Right cardiac atrium (tissue), 5 donors: ENCODE measurements at places on chromosomes 3 and 15.

- no peak for DNase-seq
Observed at GRCh38 chr3:147426931-147427330, 17.8 kb downstream of the ZIC1 start.

DNA sequence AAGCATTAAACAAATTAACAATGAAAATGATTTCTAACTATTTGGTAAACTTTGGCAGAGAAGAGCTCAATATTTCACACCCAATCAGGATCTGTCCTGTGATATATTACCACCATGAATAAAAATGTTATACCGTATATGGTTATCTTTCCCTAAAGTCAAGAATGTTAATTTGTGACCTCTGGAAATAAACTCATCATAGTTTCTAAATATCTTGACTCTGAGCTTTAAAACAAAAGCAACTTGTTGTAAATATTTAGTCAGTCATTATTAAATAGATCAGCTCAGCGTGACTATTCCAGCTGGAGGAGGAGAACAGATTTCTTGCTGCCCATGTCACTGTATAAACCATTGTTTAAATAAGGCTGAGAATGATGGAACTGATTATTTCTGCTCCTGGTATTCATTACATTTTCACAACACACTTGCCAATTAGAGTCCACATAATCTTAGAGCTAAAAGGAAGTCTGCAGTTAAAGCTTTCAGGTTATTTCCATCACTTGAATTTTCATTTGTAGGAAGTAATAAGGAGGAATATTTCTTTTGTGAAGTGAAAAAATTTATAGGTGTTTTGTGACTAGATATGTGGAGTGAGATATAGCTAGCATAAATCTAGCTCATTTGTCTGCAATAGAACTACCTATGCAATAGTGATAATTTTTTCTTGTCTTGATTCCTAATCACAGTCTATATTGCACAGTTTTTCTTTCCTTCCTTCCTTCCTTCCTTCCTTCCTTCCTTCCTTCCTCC is 106.5 kb upstream of the P2RY1 start:
- no peak for DNase-seq

GRCh38 chr3:114567771-114568170 is 273.9 kb downstream of the TIGIT start:
- no peak for DNase-seq

DNA sequence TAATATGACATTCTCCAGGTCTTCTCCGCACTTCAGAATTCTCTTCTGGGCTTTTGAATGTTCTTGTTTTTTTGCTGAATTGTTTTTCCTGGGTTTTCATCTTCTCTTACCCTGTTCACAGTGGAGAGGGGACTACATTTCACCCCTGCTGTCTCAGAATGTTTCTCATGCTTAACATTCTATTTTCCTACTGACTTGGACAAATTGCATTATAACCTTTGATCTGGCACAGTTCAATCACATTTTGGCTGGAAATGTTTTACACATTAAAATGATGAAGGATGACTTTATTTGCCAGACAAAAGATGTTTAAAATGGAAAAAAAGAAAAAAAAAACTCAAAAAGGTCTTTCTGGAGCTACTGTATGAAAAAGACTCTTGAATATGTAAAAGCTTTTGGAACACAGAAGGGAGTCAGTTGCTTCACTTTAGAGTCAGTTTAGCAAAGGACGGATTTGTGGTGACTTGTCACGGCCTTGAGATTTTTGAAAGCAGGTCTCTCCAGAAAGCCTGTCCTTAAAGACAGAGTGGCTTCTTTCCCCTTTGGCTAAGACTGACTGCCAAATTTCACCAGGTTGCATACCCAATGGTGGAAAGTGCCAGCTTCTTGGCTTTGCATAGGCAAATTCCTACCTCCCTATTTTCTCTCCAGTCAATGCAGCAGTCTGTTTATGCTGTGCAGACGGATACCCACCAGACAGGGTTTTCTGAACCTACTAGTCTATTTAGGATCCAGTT is 401.0 kb upstream of the TBL1XR1 start:
- DNase-seq = no peak

GRCh38 chr3:107727102-107727501 is 204.3 kb downstream of the BBX start:
- no peak for DNase-seq

DNA sequence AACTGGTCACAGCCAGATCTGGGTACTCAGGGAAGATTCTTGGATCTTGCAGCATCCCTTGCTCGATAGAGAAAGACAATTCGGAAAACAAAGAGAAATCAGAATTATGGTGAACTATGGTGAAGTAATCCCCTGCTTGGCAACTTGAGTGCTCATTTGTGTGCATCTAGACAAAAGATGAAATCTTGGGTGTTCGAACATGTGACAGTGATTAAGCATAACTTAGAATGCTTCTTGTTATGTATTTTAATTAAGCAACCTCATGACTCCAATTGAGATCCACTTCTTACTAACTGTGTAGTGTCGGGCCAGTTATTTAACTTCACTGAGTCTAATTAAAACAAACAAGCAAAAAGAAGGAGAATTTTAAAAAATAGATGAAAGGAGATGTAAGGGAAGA is 56.5 kb downstream of the ZNF385D start:
- DNase-seq = no peak

DNA sequence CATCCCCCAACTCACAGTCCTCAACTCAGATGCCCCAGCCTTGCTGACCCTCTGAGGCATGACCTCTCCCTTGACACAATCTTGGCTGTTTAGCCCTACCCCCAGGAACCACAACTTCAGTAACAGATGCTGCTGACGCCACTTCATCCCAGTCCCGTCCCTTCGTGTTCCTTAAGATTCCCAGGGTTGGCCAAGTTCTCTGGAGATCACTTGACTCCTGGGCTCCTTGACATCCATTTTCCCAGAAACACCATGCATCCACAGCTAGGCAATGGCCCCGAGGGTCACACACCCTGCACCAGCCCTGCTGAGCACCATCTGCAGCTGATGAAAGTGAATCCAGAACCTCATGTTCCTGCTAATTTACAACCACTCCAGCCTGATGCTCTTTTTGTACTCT is 6.9 kb downstream of the RTP2 start:
- no peak for DNase-seq

DNA sequence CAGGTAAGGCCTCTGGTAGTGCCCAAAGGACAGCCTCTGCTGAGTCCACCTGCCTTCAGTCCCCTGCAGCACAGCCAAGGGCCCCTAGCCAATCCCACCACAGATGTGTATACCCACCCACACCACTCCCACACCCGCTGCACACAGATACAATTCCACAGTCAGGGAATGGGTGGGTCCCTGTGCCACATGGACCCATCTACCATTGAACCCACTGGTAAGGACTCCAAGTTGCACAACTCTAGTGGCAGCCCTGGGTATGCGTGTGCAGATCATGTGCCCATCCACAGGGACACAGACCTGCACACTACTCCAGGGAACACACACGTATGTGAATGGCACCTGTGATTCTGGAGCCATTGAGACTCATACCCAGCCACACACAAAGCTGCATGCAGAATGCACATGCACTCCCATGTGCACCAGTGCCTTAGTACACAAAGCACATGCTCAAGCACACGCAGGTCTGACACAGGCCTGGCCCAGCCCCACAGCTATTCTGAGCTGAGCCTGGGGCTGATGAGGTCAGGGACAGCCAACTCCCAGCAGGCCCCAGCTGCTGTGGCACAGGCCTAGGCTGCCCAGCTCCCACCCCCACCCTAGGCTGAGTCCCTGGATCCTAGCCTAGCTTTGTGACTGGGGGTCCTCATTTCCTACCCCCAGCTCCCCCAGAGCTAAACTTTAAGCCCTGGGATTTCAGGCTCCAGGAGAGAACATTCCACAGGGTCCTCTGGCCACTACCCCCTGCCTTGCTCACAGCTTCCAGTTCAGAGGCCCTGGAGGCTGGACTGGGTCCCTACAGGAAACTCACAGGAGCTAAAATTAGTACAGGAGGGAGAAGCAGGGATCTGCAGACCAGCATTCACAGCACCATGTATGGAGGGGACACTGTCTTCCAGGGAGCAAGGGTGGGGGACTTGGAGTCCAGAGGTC is 2.7 kb upstream of the ALS2CL start:
- DNase-seq = peak; percentile 80

- no peak for DNase-seq
Observed at GRCh38 chr3:141939759-141940158, 63.3 kb downstream of the ATP1B3 start.

GRCh38 chr3:157103280-157103679 is 56.7 kb downstream of the CCNL1 start:
- no peak for DNase-seq

- no peak for DNase-seq
Observed at GRCh38 chr3:7710284-7710683, 791.3 kb upstream of the LMCD1 start.

- DNase-seq = peak; percentile 84
Observed at GRCh38 chr3:192917028-192917403, 640 bp downstream of the MB21D2 start.

- DNase-seq = no peak
Observed at GRCh38 chr3:20225769-20226168, 39.8 kb upstream of the SGO1 start.

DNA sequence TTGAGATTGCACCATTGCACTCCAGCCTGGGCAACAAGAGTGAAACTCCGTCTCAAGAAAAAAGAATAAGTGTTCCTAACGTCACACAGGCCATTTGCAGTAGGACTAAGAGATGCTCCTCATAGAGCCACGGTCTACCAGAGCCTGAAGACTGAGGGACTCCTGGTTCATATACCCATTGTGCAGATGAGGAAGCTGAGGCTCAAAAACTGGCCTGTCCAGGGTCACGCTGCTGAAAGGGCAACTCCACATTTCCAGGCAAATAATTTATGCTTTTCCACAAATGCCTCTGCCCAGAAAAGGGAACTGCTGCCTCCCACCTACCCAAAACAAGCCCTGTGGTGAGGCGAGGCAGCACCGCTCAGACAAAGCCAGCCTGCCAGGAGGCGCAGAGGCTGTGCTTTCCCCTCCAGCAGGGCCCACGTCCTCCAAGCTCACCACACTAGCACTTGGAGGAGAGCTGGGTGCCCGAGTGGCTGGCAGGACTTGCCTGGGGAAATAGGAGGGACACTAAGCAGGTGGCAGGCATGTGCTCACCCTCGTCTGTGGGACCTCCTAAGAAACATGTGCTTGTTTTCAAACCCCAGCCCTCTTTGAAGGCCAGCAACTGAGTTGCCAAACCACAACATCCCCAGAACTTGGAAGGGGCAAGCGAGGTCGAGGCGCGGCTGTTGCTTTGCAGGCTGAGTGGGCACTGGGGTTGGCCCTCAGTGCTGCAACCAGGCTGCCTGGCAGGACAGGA is 195.6 kb downstream of the XXYLT1 start:
- DNase-seq = peak; percentile 28

DNA sequence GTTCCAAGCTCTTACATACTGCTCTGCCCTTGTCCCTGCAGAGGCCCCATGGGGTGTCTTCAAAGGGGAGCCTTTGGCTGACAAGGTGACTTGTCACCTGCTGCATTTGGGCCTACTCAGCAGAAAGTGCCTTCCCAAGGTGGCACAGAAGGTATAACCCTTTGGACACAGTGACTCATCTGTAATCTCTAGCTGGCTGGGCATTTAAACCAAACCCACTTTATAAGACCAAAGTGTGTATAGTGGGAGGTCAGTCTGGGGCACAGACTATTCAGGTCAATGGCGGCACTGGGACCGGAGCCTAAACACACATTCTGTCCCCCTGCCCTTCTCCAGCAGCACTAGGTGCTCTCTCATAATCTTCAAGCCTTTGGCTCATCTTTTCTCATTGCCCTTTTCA is 35.1 kb downstream of the GJD2 start:
- no peak for DNase-seq

- no peak for DNase-seq
Observed at GRCh38 chr3:71050166-71050537, 533.4 kb downstream of the FOXP1 start.

GRCh38 chr15:68464448-68465090 is 32.6 kb upstream of the ITGA11 start:
- no peak for DNase-seq

- DNase-seq = no peak
Observed at GRCh38 chr15:101050623-101051290, 131.6 kb downstream of the LRRK1 start.

GRCh38 chr3:49601358-49602048 is 47.2 kb downstream of the BSN start:
- DNase-seq = no peak

- no peak for DNase-seq
Observed at GRCh38 chr15:81572190-81572589, 198.2 kb upstream of the TMC3 start.

DNA sequence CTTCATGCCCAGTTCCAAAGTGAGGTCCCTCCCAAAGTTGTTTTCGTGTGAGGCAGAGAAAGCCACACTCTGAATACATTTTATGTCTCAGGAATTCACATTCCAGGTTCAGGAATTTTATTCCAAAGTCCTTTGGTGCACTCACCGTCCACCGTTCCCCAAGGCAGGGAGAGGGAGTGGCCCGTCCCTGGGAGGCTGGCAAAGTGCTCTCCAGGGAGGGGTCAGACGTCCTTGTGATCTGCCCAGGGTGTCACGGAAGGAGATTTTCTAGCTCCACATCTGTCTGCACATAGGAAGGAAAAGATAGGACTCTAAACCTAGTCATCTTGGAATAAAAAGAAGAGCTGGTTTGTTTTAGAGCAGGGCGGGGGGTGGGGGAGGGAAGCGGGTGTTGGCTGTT is 47.9 kb downstream of the KLF13 start:
- DNase-seq = no peak

DNA sequence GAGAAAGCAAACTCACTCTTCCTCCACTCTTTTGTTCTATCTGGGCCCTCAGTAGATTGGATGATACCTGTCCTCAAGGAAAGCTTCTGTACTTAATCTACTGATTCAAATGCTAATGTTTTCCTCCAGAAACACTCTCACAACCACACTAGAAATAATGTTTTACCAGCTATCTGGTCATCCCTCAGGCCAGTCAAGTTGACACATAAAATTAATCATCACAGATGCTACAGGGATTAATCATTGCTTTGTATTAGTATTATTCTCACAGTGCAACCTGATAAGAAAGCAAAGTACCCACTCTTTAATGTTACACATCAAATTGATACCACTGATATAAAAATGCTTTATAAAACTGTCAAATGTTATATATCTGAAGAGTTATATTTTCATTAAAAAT is 52.9 kb upstream of the ARL6 start:
- DNase-seq = no peak

DNA sequence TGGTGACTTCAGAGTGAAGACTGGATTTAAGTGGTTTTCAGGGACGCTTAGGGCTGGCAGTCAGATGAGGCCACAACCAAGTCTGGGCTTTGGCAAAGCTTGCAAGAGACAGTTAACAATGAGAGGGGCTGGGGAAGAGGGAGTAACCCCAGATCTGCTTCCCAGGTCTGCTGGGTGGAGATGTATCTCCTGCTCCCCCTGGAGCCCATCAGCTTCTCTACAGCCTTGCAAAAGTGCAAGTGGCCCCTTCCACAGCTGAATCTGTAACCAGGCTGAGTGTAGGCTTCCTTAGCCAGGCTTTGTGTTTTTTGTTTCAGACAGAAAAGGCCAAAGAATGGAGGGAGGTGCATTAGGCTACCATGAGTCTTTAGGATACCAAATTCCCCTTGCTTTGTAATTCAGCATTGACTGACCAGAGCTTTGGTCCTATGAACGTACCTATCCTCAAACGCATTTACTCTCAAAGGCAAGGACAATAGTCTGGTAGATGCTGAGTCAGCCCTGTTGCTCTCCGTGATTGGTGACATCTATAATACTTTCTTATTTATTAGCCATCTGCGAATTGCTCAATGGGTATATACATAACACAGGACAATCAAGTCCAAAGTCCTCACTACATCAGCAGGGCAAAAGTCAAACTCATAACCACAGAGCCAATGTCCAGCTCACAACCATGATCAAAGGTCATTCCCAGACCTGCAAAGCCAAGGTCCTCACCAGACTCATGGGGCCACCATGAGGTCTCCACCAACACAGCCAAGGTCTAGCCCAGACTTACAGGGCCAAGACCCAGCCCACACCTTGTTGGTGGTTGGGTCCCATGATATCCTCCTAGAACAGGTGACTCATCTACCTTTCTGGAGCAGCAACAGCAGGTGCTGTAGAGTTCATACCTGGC is 17.1 kb downstream of the CCDC13 start:
- DNase-seq = no peak
